T-helper 22 cell (primary cell): ENCODE measurements at places on chromosomes 2 and 18.

DNA sequence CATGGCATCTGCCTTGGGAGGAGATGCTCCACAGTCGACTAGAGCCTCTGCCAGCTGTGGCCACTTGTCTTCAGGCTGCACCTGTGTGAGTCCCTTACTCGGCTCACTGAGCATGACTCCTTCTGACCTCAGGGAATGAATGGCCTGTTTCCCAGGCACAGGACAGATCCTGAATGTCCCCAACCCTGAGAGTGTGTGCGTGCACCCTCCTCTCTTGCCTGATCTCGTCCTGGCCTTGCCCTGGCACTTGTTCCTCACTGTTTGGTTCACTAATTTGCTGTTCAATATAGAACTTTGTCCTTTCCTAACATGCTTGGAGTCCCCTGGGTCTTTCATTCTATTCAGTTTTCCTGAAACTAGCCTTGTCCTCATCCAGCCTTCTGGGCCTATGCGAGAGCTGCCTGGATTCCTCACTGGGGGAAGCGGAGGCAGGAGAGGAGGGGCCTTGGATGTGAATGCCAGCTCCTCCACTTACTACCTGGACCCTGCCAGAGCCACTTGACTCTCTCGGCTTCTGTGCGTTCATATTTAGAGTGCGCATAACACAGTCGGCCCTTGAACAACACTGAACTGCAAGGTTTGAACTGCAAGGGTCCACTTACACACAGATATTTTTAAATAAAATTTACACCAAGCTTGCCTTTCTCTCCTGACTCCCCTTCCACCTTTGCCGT, 184.8 kb downstream of the ACKR3 start:
- DNase-seq = no peak

- no peak for DNase-seq
These were observed 159.2 kb downstream of the DDX1 start for GRCh38 chr2:15750822-15751329.

DNA sequence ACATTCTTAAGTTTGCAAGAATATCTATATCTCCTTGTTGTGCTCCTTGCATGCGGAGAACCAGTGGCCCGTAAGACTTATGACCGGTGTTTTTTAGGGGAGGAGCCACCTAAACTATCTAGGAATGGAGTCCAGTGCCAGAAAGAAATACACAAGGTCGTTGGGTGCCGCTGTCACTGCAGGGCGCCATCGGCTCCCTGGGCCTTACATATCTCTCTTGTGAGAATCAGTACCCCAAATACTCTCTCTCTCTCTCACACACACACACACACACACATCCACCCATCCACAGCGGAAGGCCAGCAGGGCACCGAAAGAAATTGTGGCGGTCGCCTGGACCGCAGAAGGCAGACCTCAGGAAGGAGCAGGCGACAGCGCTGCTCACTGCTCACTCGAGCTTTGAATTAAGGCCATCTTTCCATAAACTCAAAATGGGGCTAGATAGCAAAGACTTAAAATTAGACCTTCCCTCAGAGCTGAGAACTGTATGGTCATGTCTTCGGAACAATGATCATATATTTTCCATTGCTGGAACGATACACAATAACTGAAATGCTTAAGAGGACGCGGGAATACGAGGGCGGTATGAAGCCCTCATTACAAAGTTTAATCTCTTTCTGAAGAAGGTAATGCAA, 10.4 kb downstream of the NR4A2 start:
- DNase-seq = no peak

DNA sequence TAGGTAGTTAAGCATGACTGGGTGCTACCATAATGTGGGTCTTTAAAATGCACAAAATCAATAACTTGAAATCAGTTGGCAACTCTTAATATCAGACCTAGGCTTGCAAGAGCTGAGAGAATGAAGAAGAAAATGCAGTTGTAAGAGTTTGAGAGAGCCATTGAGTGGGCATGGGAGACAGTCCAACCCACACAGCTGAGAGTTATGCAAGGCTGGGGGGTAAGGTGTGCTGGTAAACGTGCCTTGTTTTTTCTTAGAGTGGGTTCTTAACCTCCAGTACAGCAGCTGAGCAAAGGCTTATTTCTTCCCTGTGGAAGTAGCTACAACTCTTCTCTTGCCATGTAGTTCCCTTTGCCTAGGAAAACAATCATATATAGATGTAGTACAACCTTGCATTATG, 20.2 kb upstream of the CCDC178 start:
- no peak for DNase-seq

DNA sequence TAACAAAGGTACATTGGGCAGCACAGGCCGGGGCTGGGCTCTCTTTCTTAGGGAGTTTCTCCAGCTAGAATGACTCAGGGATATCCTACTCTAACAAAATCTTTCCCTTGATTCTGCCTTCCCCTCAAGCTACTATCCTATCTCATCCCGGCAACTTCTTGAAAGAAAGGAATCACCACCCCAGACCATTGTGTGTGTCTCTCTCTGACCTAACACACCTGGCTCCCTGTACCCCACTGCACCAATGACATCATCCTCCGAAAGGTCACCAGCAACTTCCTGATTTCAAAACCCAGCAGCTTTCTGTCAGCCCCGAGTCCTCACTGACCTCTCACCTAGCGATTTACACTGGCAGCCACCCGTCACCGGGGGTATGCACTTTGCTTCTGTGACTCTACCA, 72.1 kb upstream of the MAP4K4 start:
- no peak for DNase-seq

DNA sequence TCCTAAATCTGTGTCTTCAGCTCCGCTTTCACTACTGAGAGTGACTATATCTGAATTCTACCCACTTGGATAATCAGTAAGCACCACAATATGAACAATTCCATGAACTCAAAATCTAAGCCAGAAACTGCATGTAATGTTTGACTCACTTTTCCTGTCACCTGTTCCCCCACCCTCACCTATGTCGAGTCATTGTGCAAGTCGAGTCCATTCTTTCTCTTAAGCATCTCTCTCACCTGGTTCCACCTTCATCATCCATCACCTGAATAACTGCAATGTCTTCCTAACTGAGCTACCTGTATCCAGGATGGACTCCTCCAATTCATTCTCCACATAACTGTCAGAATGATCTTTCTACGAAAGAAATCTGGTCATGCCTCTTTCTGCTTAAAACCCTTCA, 58.2 kb downstream of the PPP1R1C start:
- DNase-seq = no peak

- no peak for DNase-seq
These were observed 4.2 kb downstream of the UGT1A1 start for GRCh38 chr2:233764264-233764663.

DNA sequence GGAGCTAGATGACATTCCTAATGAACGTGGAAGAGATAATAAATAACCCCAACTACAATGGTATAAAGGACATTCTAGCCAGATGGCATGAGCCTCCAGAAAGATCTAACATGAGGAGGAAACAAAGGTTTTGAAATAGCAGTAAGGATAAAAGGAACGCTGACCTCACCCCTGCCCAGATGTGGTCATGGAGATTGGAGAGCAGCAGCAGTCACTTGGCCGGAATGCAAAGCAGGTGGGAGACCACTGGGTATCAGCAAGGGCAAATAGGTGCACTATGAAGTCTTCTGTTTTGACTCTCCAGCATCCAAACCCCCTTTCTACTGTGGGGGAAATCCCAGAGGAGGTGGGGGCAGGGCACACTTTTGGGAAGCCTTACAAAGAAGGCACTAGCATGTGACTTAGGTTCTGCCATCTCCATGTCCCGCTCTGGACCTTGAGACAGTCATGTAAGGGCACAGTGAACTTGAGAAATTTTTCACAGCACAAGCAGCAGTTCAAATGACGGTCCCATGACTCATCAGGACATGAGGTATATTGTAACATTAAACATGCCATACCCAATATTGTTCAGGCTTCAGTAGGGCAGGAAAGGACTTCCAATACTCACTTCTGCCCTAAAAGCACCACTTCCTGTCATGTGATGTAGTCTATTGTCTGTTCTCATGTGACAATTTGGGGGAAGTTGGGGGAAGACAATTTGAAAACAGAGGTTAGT, 55.2 kb downstream of the METTL4 start:
- no peak for DNase-seq

- DNase-seq = no peak
These were observed 74.7 kb upstream of the SNTG2 start for GRCh38 chr2:875687-876615.

DNA sequence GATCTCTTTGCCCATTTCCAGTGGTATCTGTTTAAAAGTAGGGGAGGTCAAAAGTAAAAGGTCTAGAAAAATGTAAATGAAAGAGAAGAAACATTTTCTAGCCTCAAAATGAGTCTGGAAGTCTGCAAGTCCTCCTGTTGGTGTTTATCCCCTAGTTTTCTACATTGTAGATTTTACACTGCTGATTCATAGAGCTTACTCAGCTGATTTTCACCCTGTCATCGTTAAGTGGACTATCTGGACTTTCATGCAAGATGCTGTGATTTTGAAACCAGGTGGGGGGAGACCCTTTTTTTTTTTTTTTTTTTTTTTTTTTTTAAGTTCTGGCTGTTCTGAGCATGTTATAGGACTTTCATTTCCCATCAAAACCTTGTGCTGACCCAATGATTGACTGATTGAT, 10.3 kb downstream of the HOXD3 start:
- no peak for DNase-seq

GRCh38 chr2:53715568-53715967, 52.0 kb upstream of the CHAC2 start:
- DNase-seq = no peak

DNA sequence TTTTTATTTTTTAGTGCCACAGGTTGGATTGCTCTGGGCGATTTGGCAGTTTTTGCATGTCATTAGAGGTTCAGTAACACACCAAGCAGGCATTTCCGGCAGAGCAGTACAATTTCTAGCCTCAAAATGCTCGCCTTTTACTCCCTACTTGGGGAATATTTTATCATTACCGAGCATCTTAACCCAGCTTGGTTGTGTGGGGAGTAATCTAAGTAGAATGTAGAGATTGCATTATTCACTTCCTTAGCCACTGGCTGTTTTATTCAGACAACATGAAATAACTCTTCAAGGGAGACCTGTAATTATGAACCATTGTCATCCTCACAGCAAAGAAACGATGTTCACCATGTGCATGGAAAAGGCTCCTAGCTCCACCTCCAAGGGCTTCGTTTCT, 13.1 kb downstream of the GRP start:
- DNase-seq = no peak

DNA sequence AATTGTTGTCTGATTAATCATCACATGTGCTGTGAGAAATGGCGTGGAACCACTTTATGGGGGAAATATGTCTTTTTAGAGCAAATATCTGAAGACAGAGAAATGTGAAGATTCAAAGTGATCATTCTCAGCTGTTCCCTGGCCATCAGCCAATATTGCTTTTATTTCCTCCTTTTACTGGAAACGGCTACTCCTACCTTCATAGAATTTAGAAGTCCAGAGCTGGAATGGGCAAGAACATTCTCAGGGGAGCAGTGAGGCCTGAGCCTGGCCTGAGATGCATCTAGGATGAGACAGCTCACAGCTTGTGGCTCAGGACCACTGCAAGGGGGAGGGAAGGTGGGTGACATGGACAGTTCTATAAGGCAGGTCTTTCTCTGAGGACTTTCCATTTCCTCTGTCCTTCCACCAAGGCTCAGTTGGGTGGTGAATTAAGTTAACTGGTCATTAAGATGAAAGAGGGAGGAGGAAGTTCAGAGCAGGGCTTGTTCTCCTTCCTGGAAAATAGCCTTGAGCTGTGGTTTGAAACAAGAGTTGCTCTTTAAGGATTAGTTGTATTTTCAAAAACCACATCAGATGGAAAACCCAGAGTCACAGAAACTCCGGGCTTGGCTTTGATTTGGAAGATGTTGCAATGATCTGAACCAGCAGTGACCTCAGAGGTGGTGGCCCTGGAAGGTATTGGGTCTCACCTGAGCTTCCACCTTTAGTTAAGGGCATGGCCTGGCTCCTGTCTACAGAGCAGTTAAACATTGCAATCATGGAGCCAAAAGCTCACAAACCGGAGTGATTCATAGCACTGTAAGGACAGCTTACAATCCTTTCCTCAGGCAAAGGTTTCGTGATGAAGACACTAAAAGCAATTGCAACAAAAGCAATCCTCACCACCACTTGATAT, 144.3 kb downstream of the VAPA start:
- no peak for DNase-seq

GRCh38 chr2:238573916-238574315, 147.2 kb downstream of the ASB1 start:
- DNase-seq = no peak

DNA sequence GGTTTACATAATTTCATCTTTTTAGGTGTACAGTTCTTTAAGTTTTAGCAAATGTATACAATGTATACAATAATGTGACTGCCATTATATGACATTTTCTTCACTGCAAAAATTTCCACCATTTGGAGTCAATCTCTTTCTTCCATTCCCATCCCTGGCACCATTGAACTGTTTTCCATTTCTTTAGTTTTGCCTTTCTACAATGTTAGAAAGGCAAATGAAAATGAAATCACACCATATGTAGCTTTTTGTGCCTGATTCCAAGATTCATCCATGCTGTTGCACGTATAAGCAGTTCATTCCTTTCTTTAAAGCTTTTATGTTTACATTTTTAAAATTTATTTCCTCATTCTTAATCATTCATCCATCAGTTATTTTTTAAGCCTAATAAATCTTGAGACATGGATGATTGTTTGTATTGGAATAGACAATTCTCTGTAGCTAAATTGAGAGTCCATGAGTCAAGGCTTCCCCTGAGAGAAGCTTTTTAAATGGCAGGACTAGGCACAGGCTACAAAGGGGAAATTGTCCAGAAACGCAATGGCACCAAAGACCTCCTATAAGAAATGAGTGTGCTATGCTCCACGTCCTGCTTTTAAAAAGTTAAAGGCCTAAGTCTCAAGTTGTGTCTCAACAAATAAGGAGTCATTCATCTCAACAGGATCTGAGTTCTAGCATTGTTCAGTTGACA, 8.7 kb upstream of the COL5A2 start:
- DNase-seq = no peak

DNA sequence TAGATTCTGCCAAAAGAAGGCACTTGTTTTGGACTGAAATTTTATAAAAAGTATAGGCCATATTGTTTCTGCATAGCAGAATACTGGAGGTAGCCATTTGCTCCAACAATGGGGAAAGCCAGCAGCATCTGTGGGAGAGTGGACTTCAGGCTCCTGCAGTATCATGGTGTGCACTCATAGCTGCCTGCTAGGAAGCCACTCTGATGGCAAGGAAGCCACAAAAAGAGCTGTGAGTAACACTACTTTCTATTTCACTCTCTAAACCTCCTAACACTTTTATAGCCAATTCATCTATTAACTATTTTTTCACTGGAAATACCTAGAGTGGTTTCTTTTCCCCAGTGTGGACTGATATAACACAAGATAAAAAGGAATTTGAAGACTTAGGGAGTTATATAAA, 144.4 kb upstream of the KCNJ3 start:
- DNase-seq = no peak

DNA sequence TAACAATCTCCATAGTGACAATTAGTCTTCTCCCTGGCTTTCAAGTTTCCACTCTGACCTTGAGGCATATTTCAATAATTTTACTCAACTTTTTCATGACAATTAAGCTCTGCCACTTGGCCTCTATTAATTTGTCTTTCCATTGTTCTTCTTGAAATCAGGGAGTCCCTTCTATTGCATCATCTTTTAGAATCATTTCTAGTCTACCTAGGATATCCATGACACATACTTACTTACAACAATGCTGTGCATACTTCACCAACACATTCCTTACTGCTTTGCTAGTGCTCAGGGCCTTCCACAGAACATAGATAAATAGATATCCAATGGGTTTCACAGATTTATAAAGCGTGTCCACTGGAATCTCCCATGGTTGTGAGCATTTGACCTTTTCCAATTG, 331.5 kb upstream of the LRP1B start:
- DNase-seq = no peak

- DNase-seq = no peak
These were observed 81.3 kb upstream of the PELI1 start for GRCh38 chr2:64225491-64225890.

GRCh38 chr2:237968048-237968862, 1.4 kb downstream of the UBE2F start:
- no peak for DNase-seq
